ENCODE measurements at places on chromosomes 6 and 20.

DNA sequence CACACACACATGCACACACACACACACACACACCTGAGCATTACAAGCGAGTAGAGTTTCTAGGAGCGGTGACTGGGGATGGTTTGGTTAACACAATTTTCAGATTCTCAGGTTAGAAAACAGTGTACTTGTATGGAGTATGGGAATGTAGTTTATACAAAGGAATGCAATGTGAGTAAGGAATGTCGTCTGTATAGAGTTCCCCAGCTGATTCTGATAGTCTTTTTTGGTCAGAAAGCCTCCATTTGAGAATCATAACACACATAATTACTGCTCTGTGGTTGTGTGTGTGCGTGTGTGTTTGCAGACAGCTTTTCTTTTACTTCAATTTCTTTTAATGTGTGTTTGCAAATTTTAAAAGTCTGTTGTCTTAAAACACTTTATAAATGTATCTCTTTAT is 93.2 kb downstream of the MYO6 start:
- peak; percentile 56 for DNase-seq

DNA sequence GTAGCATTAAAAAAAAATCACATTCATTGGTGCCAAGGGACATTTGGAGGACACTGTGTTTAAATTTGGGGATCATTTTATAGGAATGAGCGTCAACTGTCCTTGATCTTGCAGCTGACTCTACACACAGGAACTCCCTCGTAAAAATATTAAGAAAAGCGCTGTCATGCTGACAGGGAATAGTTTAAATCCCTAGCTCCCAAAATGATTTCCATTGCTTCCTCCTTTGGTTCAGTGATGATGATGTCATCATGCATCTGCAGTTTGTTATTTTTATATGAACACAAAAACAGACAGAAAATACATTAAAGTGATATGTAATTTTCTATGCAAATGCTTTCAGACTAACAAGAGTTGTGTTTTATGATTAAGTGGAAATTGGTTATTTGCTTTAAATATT is 275.6 kb downstream of the BTBD9 start:
- DNase-seq, result no peak

DNA sequence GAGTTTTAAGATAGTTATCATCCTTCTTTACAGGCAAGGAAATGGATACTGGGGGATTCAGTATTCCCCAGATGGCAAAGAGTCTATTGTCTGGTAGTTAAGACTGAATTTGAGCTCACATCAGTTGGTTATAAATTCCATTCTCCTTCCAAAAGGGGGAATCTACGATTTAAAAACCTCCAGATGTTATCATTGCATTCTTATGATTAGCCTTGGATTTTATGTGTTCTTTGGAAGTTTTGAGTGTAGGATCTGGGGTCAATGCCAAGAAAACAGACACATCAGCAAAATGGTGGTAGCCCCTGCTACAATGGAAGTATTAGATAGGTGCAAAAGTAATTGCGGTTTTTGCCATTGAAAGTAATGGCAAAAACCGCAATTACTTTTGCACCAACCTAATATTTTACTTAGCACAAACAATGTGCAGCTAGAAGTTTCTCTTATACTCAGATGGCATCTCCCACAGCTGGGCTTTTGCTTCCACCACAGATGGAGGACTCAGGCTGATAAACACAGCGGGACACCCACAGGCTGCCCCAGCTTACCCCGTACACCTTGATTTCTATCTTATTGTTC is 168.2 kb upstream of the RIN2 start:
- no peak for DNase-seq

DNA sequence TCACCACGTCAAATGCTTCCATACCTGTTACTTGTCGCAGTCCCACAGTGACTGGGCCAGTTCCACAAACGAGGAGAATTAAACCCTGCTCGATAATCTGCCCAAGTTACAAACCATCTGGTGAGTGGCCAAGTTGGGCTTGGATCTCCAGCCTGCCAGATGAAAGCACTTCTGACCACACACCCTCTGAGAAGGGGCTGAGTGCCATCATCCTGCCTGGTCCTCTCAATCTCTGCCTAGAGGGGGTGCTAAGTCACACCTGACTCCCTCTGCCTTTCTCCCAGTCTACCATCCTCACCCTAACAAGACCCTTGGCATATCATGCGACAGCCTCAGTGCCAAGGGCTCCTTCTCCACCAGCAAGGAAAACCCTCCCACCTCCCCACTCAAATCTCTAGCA is 15.8 kb downstream of the RRP36 start:
- no peak for DNase-seq

GRCh38 chr20:20365480-20366161 is 2.3 kb upstream of the INSM1 start:
- no peak for DNase-seq
